ENCODE measurements at places on chromosomes 7 and 10. TPM values are rescaled to one million over a fixed set of nuclear protein-coding genes. Genes with fewer than 3 reads are reported as not detected.

The SAMD9L gene
- not detected for total RNA-seq

The FZD8 gene
- 5.0 TPM for total RNA-seq

The TLX1 gene
- not detected for total RNA-seq

The IFIT3 gene
- total RNA-seq, result 0.06 TPM

The PKD2L1 gene
- not detected for total RNA-seq

The PILRA gene
- total RNA-seq, result 0.68 TPM

The IGFBP3 gene
- total RNA-seq, result 29.0 TPM

The GSDME gene
- 12.8 TPM for total RNA-seq

The OPN1SW gene
- 0.46 TPM for total RNA-seq

The ATG9B gene
- total RNA-seq, result 1.8 TPM

The LIPN gene
- not detected for total RNA-seq

The NUTM2E gene
- total RNA-seq, result 0.09 TPM

The SUV39H2 gene
- total RNA-seq, result 67.9 TPM

DNA sequence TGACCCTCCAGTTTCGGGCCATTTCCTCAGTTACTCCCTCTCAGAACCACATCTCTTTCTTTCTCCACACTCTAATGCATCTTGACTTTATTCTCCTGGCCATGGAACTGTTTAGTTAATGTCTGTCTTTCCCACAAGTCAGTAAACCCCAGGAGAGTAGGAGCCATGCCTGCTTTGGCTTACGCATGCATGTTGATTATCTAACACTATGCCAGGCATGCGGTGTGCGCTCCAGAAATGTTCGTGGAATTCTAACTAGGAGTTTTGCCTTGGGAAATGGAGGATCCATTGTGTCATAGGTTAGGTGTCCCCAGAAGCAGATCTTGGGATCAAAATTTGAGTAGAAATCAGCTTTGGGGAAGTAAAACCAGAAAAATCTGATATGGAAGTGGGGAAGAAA is 308.9 kb downstream of the GRID1 start:
- DNase-seq, result no peak

- peak; percentile 63 for DNase-seq
Observed at GRCh38 chr10:52644373-52645186, 128.0 kb downstream of the MBL2 start.

DNA sequence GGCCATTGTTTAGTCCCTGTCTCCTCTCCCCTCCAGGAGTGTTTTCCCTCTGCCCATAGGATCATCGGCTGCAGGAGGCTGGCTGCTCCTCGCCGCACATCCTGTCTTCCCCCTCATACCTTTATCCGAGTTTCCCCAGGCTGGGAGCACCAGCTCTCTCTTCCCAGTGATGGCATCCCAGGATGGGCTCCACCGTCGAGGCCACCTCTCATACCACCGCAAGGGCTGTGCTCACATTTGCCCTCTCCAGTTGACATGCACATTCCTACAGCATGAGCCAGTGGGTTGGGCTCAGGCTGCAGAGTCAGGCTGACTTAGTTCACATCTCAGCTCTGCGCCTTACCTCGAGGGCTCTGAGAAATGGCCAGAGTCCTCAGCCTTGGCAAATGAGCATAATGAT is 12.1 kb downstream of the HKDC1 start:
- no peak for DNase-seq

GRCh38 chr7:3578399-3578798 is 277.3 kb downstream of the SDK1 start:
- no peak for DNase-seq

GRCh38 chr10:132554053-132554990 is 16.7 kb downstream of the INPP5A start:
- DNase-seq, result no peak

GRCh38 chr7:34755008-34755407 is 97.0 kb downstream of the NPSR1 start:
- DNase-seq, result no peak

- DNase-seq, result no peak
Observed at GRCh38 chr7:47648275-47648925, 66.5 kb upstream of the TNS3 start.

- DNase-seq, result no peak
Observed at GRCh38 chr7:74179935-74180604, 5.9 kb downstream of the EIF4H start.

DNA sequence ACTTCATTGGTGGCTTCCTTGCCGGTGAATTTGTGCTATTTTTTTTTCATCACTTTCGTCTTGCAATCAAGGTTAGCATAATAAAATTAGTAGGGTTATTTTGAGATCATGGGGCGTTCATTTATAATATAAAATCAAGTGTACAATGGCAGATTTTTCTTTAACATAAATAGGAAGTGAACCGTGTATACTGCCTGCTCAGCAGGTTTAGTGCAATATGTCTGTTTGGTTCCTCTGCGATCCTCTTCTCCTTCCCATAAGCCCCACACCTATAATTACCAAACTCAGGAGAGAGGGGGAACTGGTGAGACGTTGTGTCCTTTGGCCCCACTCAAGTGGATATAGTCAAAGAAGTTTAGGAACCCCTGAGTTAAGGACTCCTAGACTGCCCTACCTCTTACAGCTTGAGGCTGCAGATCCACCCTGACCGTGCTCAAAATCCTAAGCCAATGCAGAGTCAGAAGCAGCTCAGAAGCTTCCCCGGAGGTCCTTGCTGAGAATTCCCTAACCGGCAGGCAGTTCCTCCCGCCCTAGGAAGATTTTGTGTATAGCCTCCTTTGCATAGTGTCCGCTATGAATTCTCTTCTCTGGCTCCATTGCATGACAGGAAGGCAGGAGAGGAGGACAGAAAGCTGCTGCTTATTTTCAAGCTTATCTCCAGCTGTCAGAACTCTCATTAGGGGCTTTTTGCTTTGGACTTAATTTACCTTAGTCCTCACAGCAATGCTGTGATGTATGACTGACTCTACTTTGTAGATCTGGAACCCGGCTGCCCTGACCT is 41.5 kb downstream of the PYROXD2 start:
- DNase-seq, result no peak

DNA sequence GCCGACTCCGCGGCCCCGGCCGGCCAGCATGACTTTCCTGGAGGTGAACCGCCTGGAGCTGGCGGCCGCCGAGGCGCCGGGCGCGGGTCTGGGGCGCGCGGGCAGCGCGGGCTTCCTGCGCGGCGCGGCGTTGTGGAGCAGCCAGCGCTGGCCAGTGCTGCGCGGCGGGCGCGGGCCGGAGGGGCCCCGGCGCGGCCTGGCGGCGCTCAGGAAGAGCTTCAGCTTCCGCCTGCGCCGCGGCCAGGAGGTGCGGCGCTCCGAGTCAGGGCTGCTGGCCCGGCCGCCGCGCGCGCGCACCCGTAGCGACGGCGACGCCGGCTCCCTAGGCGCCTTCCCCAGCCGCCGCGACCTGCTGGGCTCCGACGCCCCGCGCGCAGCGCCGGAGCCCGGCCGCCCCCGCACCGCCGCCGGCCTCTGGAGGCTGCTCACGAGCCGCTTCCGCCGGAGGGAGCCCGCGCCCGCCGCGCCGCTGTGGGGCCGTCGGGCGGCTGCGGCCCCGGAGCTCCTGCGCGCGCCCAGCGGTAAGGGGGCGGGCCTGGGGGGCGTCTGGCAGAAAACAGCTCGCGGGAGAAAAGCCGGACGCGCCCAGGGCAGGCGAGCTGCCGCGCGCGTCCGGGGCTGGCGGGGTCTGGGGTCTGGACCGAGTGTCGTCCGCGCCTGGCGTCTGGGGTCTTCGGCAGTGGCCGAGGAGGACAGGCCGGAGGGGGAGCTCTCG is 29.0 kb downstream of the AGAP3 start:
- DNase-seq, result peak; percentile 79

DNA sequence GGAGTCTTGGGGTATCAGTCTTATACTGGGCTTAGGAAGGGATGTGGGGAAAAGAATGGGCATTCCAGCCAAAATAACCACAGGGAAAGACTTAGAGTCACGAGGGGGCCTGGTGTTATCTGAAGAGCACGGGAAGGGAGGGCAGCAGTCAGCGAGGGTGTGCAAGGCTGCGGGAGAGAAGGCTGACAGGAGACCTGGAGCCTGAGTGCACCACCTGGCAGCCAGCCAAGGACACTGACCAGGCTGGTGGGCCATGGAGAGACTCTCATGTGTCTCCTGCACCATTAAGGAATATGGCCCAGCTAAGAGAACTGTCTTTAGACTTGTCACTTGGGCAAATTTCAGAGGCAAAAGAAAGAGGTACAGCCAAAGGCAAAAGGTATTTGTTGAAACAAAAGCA is 69.6 kb downstream of the PKD1L1 start:
- no peak for DNase-seq

DNA sequence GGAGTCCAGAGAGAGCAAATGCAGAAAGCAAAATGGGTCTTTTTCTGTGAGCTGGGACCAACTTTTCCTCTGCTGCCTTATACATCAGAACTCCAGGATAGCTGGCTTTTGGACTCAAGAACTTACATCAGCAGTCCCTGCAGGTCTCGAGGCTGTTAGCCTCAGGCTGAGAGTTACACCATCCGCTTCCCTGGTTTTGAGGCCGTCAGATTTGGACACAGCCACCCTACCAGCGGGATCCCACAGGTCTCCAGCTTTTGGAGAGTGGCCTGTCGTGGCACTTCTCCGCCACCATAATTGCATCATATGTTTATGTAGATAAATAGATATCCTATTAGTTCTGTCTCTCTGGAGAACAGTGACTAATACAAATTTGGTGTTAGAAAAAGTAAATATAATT is 64.2 kb downstream of the TRIL start:
- no peak for DNase-seq

GRCh38 chr7:86844608-86845007 is 200.9 kb downstream of the GRM3 start:
- no peak for DNase-seq

DNA sequence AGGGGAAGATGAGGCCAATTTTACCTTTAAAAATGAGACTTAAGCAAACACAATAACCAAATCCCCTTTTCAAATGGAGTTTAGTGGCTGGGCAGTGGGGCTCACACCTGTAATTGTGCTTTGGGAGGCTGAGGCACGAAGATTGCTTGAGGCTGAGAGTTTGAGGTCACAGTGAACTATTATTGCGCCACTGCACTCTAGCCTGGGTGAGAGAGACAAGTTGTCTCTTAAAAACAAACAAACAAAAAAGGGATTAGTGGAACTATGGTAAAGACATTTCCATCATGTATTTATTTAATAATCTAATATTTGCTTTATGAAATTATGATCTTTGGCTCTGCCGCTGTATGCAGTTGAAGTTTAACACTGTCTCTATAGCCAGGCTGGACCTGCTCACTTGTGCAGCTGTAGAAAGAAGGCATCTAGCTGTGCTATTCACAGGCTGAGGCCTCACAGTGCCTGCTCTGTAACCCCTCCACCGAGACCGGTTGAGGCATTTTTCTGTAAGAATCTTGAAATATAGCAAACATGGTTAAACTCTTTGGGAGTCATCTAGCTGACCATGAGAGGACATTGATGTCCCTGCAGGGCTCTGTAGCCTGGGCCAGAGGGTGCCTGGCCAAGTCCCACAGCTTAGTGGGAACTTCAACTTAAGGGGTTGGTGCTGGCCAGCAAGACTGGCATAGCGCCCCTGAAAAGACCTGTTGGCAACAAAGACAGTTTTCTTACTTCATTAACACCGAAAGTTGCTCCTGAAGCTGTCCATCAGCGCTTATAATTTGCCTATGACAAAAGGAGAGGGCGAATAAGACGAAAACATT is 131.8 kb downstream of the BMPER start:
- no peak for DNase-seq

GRCh38 chr10:28326516-28327490 is 23.9 kb upstream of the MPP7 start:
- no peak for DNase-seq

DNA sequence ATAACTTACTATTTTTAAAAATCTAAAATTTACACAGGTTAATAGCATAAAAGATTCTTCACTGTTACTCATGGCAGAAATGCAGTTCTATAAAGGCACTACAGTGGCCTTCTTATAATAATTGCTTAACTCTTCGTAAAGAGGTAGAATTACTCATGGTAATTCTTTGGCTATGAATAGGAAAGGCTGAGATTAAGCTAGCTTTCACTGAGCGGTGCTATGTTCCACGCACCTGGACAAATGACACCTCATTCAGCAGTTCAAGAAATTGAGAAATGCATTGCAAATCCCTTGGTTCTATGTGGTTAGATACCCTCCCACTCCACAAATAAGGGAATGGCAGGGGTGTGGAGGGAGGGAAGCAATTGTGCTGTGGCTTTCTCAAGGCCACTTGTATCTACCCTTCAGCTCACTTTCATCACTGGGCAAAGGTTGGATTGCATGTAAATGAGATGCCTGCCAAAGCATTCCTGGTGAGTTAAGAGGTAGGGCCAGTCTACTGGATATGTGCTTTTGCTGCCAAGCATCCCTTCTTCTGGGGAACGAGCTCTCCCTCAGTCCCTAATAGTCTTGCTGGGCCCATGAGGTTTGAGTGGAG is 210.9 kb downstream of the TEX36 start:
- no peak for DNase-seq

DNA sequence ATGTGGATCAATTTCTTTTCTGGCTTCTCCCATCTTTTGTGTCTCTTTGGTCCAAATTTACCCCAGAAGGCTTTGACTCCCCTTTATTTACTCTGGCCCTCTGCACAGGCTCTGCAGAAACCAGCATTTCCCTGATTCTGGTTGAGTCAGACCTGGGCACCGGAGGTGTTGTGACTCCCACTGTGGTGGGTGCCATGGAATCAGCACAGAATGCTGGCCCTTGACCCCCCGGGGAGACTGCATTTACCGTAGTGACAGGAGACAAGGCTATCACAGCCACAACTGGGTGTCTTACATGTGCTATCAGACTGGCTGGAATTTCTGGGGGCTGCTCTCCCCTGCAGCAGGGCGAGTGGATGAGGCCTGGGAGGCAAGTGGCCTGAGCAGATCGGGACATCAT is 37.6 kb downstream of the PLXDC2 start:
- DNase-seq, result no peak

DNA sequence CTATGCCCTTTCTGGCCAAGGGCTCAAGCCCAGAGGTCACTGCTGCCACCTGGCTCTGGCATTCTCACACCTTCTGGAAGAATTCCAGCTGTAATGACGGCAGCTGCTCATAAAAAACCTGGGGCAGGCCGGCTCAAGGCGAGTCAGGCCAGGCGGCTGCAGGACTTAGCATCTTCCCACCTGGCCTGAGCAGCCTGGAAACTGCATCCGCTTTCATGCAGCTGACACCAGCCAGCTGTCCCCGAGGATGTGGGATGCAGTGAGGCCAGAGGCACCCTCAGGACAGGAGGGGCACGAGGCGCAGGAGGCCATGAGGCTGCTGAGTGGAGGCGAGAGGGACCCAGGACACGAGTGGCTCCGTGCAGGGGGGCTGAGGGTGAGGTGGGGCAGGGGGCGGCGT is 47.5 kb upstream of the ADGRA1 start:
- DNase-seq, result no peak

GRCh38 chr7:132179080-132179430 is 397.2 kb downstream of the PLXNA4 start:
- no peak for DNase-seq

DNA sequence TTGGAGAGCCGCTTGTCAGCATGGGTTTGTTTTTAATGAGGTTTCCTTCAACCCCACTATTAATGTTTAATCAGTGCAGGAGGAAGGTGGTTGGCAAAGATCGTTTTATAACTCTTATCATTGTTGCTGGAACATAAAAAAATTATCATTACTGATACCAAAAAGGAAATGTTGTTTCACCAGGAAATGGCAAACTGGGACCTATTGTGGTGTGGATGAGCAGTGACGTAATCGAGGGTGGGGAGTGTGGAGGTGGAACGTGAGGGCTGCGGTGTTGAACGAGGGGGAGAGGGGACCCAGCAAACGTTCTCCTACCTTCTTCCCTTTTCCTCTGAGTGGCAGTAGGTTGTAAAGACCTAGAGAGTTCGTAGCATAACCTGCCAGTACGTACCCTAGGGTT is 71.9 kb upstream of the TOMM7 start:
- no peak for DNase-seq

Data from neural progenitor cell (in vitro differentiated cells).